Stimulated activated CD4-positive, alpha-beta T cell treated with anti-CD3 and anti-CD28 coated beads, Interleukin-1b, Interleukin-23, amount 100 ng/mL, for 24 hours (primary cell): ENCODE measurements at places on chromosomes 3 and 15.

DNA sequence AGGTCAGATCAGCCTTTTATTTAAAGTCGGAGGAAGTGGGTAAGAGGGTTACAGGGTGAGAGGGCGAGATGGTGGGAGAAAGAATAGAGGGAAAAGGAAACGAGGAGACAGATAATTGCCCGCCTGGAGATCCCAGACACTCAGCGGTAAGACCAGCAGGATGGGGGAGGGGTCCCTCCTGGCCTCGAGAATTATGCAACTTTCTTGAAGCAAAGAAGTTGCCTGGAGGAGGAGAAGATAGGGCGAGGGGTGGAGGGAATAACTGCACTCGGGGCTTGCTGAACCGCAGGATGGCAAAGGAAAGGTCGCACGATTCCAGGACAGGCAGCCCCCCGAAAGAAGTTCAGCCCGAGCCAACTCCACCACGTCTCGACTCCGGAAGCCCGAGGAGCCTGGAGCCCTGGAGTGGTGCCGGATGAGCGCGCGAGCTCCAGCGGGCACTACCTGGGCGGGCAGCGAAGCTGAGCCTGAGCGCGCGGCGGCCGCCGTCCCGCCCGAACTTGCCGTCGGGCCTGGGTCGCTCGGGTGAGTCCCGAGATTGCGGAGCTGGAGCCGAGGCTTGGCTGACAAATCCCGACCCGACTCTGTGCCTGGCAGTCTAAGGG lies 402 bp downstream of the WWTR1 start:
- DNase-seq = no peak

GRCh38 chr3:167350245-167350862 lies 29.7 kb downstream of the ZBBX start:
- DNase-seq = no peak

DNA sequence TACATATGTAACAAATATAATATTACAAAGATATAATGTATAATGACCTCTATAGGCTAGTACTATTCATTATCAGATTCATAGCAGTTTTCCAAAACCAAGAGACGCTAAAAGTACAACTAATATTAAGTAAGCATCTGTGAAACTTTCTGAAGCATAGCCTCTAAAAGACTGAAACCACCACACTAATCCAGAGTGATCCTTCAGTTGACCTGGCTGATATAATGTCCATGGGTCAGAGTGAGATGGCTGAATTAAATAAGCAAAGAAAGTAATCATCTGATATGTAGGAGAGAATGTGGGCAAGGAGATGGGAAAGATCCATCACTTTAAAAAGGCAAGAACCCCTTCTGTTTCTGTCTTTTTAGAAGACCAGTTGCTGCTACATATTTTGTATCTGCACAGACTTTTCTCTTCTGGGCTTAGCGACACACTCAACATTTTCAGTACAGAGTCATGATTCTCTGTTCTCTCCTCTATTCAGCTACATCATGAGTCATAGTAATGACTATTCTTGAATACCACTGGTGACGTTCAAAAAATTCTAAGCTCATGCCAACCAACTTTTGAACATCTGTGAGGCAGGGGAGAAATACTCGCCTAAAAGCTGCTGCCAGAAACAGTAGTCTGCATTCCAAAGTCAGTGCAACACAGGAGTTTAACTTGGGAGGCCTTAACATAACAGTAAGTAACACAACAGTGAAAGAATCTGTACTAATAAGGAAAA lies 149.6 kb downstream of the MAGI1 start:
- no peak for DNase-seq

- DNase-seq = no peak
Observed at GRCh38 chr3:117150628-117151027, 441.0 kb downstream of the TUSC7 start.

DNA sequence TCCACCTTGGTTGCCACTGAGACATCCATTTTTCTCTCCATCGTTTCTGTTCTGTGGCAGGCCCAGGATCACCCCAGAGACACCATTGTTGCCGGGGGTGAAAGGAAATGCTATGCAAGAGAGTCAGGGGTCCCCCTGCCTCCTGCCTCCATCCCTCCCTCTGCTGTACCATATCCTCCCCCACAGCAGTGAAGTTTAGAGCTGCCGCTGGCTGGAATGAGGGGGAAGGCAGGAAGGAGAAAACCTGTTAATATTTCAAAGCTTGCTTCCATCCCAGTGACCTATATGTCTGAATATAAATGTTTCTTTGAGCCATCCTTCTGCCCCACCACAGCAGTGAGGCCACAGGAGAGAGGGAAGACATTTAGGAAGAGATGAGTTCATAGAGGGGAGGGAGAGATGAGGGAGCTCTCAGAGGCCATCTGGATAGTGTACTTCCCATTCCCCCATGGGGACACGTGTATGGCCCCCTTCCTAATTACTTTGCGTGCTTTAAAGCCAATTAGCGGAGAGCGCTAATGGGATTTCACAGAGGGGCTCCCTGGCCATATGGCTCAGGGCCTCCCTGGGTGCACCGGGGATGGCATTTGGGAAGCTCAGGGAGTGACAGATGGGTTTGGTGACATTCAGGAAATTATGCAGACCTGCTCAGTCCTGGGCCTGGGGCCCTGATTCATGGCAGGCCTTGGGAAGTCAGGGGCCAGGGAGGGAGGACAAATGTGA lies 40.4 kb upstream of the CHRNB4 start:
- DNase-seq = no peak
